Heart right ventricle (tissue), 16 donors: ENCODE measurements at places on chromosomes 12 and 14. TPM values are rescaled to one million over a fixed set of nuclear protein-coding genes. Genes with fewer than 3 reads are reported as not detected.
A peak's percentile ranks its signal among the peaks of the same experiment; 100 is the strongest.

DNA sequence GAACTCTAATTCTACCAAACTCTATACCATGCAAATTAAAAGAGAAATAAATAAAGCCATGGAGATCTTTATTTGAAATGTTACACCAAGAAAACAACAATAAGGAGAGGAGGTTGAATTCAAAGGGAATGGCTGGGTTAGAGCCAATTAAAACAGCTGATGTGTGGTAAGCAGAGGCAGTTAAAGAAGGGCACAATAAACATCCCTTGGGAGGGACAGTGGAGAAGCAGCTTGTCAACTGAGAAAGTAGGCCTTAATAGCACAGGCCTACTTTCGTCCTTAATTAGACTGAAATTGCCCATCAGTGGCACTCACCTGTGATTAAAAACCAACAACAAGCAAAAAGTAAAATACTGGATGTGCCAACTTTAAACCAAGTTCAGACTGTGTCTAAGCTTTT, 16.3 kb upstream of the NAV3 start:
- DNase-seq: no peak

DNA sequence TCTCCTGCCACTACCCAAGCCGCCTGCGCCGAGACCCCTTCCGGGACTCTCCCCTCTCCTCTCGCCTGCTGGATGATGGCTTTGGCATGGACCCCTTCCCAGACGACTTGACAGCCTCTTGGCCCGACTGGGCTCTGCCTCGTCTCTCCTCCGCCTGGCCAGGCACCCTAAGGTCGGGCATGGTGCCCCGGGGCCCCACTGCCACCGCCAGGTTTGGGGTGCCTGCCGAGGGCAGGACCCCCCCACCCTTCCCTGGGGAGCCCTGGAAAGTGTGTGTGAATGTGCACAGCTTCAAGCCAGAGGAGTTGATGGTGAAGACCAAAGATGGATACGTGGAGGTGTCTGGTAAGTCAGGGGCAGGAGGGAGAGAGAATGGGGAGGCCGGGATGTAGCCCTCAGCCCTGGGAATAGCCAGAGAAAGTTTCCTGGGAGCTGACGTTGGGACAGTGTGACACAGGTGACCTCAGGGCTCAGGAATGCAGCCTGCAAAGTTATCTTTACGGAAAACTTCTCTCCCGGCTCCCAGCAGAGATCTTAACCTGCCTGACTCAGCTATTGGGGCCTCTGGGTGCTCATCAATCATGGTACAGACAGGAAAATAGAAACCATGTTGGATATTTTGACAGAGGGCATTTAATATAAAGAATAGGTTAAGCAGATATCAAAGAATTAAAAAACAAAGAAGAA, 747 bp downstream of the HSPB8 start:
- DNase-seq: peak; percentile 66

Gene BEGAIN
- 0.69 TPM for total RNA-seq

DNA sequence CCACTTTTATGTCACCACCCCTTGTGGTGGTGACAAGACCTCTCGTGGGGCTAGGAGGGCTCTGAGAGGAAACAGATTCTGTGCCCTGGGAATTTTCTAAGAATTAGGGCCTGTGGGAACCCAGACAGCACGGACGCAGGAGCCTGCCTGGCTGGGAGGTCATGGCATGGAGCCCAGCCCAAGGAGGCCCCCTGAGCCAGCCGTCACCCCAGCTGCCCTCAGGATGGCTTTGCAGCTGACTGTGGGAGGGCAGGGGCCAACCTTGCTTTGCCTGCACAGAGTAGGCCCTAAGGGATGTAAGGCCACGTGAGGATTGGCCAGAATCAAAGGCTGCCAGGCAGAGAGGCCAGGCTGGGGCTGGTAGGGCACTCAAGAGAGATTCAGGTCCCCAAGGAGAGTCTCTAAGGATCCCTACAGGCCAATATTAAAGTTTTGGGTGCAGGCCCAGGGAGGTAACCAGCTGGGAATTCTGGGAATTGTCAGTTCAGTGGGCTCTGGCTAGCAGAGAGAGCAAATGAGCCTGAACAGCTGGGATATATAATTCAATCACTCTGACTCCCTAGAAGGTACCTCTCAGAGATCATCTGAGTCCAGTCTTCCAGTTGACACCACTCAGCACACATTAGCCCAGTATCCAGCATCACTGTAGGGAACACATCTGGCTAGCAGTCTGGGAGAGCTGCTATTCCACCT, 6.4 kb downstream of the LTBP2 start:
- DNase-seq: no peak

Gene C12orf54
- not detected for total RNA-seq

Gene TSPAN19
- 1.0 TPM for total RNA-seq

DNA sequence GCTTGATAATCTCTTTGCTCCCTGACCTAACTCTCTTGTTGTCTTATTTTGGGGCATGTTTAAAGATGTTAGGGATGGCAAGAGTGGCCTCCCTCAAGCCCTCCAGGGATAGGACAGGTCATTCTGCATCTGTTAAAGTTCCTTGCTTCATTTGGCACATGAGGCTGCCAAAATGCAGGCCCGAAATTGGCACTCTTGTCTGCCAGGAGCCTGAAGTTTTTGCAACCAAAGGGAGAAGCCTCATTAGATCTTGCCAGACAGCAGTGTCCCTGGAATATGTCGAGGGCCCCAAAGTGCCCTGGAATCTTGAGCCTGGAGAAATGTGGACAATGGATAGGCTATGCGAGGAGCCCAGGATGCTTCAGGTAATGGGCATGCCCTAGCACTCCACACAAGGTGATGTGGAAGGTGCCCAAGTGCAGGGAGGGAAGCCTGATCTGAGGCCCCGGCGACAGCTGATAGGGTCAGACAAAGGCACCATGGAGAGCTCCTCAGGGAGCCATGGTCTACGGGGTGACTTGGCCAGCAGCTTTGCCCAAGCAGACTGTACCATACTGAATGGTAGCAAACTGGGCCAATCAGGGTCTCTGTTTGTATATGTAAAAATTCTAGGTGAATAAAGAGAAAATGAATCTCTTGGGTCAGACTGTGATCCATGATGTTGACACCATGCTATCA, 173.0 kb upstream of the WSCD2 start:
- no peak for DNase-seq

DNA sequence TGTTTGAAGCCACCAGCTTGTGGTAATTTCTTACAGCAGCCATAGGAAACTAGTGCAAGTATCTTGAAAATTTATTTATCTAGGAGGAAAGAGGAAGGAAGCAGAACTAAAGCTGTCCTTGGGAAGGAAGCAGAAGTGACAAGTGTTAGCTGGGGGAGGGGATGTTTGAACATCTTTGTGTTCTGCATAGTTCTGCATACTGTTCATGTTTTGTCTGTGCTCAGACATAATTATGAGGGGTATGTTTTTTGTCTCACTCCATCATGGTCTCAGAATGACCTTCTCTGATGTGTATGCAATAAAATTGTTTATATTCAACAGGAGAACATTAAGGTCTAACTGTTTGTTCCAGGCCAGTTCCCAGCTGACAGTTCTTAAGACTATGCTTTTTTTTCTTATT, 606.5 kb downstream of the GALC start:
- no peak for DNase-seq

- DNase-seq: peak; percentile 47
These were observed 458 bp downstream of the SSPN start for GRCh38 chr12:26195641-26196420.

- DNase-seq: no peak
These were observed 128.9 kb upstream of the SOX5 start for GRCh38 chr12:24078318-24078765.

- DNase-seq: peak; percentile 27
These were observed 27.0 kb upstream of the ESRRB start for GRCh38 chr14:76348898-76349297.

DNA sequence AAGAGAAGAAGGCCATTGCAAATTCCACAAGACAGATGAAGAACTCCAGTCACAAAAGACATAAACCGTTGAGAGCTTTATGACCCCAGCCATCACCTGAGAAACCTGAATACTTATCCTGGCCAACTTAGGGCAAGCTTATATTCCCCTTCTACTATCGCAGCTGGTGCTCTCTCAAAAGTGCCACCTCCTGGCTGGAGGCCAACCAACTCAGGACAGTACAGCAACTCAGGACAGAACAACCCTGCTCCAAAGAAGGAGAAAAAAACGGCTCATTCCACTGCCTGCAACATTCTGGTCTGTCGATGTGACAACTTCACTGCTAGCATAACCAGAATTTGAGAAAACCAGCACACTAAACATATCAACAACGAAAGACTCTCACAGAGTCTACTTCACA, 9.7 kb upstream of the KRT6B start:
- DNase-seq: peak; percentile 23

Gene FGF23
- total RNA-seq: not detected

GRCh38 chr12:70719672-70720420, 82.6 kb upstream of the PTPRB start:
- peak; percentile 42 for DNase-seq

DNA sequence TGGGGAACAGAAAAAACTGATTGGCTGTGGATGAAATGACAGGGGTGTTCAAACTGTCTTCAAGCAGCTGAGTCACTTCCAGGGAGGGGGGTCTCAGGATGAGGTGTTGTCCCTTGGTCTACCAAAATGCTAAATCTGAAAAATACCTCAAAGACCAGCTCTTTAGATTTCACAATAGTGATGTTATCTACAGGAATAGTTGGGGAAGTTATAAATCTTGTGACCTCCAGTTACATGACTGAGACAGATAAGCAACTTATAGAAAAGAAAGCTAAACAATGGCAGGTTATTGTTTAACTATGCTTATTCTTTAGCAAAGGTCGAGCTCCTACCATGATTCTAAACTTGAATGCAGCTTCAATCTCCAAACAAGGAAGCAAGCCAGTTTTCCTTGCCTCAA, 125.4 kb downstream of the SYT10 start:
- DNase-seq: no peak

Gene KIF26A
- 9.1 TPM for total RNA-seq

Gene TAS2R31
- 0.38 TPM for total RNA-seq

DNA sequence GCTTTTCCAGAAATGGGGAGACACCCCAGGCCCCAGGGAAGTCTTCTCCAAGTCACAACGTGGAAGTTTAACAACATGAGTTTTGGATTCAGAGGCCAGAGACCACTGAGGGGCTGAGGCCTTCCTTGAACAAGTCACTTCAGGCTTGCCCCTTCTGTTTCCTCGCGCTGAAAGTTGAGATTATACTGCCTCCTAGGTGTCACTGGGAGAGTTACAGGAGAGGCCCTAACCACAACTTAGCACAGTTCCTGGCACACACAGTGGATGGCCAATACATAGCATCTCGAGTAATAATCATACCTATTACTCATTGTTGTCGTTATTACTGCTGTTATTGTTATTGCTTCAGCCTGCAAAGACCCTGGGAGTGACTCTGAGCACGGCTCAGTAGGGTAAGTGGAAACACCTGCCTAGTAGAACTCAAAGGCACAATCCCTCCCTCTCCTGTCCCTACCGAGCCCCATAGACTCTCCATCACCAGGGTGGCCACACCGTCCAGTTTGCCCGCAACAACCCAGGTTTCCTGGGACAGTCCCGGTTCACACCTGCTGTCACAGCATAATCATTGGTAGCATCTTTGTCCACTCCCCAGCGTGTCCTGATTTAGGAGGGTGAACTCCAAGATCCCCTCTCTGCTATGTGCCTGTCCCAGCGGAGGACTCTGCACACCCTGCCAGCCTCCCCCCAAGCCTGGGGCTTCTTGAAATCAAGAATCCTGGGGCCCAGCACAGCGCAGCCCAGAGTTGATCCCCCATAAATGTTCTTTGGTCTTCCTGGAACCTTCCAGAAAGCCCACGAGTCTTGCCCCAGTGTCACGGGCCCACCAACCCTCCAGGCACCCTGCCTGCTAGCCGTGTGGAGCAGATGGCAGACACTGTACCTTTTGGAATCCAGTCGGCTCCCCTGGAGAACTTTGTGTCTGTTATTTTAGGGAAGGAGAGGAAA, 85.0 kb downstream of the SYNE3 start:
- DNase-seq: no peak

DNA sequence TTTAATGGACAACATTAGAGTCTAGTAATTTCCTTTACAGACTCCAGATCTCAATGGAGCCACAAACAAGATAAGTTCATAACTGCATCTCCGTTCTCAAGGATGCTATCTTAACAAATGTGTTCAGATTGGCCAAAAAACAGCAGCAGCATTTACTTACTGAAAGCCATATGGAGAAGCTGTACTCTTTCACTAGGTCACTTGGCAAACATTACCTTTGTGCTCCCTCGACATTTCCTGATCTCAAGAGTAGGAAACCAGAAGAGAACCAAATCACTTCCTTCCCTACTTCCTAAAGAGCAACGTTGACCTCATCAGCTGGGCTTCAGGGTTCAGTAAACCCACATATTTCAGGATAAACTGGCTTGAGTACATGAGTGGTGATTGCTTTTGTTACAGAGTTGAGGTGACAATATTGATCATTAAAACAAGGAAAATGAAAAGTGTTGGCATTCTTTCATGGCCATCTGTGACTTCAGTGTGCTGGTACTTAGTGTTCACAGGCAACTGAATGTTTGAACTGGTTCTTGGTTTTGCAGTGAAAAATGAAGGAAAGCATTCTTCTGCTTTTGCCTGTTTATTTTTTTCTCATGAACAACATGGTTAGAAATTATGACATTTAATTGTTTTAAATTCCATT, 449.6 kb downstream of the TMEM117 start:
- DNase-seq: no peak

DNA sequence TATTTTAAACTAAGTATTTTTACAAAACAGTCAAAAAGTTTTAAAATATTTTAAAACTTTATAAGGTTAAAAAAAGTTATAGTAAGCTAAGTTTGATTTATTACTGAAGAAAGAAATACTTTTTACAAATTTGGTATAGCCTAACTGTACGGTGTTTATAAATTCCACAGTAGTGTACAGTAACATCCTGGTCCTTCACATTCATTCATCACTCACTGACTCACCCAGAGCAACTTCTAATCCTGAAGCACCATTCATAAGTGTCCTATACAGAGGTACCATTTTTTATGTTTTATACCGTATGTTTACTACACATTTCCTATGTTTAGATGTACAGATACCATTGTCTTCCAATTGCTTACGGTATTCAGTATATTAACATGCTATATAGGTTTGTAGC, 170.0 kb downstream of the KLHL28 start:
- DNase-seq: no peak

Gene TAS2R46
- 0.62 TPM for total RNA-seq

Gene GLS2
- total RNA-seq: 0.60 TPM

DNA sequence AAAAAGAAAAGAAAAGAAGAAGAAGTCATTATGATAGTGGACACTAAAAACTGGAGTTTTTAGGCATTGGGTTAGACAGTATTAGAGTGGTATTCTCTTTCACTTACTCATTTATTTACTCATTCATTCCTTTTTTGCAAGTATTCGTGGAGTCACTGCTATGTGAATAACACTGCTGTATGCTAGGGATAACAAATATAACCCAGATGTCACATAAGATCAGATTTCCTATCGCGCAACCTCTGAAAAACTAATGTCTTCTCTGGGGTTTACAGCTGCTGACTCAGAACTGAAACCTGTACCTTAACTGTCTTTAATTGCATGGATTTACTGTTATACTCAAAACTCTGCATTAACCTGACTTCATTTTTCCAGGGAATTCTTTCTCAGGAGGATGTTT, 353.7 kb downstream of the LRIG3 start:
- no peak for DNase-seq
